ENCODE measurements at places on chromosomes 3 and 15.

GRCh38 chr3:26752466-26752865 lies 129.9 kb downstream of the LRRC3B start:
- no peak for DNase-seq

DNA sequence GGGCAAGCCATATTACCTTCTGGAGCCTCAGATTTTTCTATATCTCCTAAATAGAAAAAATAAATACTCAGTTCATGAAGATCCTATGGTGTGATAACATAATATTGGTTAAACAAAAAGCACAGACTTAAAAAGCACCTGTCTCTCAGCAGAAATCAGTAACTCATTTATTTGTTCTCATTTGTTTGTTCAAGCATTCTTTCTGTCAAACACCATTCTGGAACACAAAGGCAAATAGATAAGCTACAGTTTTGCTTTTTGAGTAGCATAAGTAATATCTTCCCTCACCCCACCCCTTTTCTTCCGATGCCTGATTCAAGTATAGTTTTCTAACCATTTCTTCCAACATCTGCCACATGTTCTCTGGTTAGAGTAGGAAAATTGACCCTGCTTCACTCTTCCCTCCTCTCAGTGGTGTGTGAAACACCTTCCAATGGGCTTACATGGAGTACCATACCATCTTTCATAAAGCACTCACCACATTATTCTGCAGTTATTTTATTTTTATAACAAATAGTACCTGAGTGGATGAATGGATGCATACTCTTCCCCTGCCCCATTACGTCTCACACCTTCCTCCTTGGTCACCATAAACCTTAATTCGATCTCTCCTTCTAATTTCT lies 8.4 kb upstream of the IL1RAP start:
- DNase-seq = no peak

DNA sequence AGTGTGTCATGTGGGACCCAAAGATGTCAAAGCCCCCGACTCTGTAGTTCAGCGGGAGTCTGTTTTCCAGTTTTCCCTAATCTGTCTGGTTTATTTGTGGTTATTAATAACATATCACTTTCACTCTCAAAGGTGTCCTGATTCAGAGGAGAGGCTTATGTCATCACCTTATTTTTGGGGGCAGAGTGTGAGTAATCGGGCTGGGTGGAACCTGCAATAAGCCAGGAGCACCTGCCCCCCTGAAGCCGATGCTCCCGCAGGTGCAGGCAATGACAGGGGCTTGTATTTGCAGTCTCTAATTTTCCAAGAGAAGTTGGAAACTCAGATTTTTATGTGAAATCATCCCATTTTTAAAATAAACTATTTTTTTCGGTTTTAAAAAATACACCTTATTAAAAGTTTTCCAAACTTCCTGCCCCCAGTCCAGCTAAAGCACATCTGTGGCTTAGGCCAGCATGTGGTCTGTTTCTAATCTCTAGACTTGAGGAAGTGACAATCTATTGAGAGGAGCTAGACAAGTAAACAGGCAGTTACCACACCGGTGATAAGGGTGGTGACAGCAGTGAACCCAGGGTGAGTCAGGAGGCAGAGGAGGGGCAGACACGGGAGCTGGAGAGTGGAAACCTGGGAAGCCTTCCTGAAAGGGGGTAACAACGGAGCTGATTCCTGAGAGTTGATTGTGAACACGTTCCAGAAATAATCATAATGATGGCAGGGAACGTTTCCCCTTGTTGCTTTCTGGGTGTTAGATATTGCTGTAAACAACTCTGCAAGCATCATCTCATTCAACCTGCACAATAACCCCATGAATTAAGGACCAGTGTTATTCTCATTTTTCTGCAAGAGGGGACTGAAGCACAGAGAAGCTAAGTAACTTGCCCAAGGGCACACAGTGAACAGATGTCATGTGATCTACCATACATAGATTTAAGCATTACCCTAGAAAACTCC lies 37.2 kb downstream of the BHLHE40 start:
- peak; percentile 72 for DNase-seq

DNA sequence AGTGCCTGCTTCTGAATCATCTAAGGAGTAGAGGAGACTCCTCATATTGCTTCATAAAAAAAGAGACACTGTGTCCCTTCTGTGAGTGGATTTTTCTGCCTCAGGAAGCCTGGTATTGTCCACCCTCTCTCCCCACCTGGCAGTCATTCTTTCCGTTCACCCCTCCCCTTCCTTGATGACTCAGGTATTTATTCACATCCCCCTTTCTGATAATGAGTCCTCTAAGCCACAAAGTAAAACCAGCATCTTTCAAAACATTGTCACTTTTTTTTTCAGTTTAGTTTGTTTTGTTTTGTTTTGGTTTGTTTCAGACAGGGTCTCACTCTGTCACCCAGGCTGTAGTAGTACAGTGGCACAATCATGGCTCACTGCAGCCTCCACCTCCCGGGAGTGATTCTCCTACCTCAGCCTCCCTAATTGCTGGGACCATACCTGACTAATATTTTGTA lies 65.2 kb upstream of the UBE2E1 start:
- DNase-seq = no peak

- no peak for DNase-seq
Observed at GRCh38 chr3:18100121-18100520, 325.0 kb downstream of the SATB1 start.

DNA sequence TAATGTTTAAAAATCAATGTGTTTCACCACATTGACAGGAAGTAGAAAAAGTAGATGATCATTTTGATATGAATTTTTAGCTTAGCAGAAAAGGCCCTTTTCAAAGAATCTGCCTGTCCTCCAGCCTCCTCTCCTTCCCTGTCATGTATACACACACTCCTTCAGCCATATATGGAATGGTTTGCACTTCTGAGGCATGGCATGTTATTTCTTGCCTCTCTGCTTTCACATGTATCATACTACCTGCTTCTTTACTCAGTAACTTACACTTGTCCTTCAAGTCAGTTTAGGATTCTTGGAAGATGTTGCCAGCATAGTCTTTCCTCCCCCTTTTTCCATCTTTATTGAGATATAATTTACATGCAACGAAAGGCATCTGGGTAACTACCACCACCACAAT lies 79.0 kb downstream of the REC114 start:
- DNase-seq = no peak

DNA sequence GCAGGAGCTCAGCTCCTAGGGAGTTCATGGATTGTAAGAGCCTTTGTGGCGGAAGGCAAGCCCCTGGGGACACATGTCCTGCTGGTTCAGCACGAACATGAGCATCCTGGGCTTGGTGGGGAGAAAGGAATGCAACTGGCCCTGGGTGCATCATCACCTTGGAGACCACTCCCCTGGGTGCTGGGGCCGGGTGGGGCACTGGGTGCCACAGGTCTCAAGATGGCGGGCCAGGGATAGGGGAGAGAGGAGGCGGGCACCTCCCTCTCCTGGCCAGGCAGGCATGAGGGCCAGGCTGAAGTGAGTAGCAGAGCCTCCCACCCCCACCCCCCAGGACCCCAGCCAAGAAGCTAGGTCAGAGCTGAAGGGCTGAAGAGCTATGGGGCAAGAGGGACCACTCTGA lies 768 bp downstream of the PCBP4 start:
- DNase-seq = no peak

DNA sequence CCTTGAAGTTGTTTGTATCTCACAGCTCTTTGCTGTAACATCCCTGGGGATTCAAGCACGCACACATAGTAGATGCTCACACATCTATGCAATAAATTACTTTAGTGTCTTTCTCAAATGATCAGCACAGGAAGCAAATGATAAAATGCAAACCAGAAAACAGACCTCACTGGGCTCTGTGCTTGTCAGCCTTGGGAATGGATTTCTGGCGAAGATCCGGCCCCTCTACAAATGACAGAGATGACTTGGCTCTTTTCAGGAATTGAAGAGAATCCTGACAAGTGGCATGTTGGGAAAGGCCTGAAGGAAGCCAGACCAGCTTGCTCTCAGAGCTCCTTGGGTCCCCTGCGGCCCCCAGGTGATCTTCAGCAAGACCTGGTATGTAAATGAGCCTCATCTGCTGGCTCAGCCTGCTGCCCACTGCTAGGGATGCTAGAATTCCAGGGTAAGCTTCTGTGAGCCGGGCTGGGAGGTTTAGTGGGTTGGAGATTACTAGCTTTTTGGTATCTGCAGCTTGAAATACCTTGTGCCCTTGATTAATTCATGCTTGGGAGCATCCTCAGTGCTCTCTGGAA lies 54.1 kb downstream of the LPP start:
- DNase-seq = no peak

GRCh38 chr15:40333922-40334492 lies 6.7 kb downstream of the CCDC9B start:
- peak; percentile 6 for DNase-seq

GRCh38 chr3:160052385-160053047 lies 63.9 kb downstream of the IL12A start:
- DNase-seq = no peak

GRCh38 chr3:45933591-45933990 lies 9.7 kb upstream of the CXCR6 start:
- DNase-seq = no peak

GRCh38 chr3:120276767-120277166 lies 8.3 kb downstream of the GPR156 start:
- no peak for DNase-seq

- DNase-seq = no peak
Observed at GRCh38 chr15:87753539-87753938, 503.0 kb downstream of the NTRK3 start.

DNA sequence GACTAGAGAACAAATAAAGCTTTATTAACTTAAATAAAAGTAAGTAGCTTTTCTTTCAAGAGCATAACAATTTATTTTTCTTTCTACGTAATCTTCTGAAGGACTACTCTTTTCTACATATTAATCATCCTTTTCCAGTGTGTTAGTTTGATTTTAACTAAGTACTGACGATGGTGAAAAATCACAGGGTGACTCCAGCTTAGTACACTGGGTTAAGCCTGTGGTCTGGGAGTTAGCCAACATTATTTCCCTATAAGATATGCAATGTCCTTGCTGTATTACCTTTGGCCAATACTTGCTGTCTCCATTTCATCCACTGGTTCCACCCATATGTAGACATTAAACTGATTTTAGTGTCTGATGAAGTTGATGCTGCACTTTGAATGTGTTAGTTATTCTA lies 508.6 kb upstream of the SUCLG2 start:
- DNase-seq = no peak

GRCh38 chr15:96327155-96327741 lies 3.3 kb upstream of the NR2F2 start:
- no peak for DNase-seq

DNA sequence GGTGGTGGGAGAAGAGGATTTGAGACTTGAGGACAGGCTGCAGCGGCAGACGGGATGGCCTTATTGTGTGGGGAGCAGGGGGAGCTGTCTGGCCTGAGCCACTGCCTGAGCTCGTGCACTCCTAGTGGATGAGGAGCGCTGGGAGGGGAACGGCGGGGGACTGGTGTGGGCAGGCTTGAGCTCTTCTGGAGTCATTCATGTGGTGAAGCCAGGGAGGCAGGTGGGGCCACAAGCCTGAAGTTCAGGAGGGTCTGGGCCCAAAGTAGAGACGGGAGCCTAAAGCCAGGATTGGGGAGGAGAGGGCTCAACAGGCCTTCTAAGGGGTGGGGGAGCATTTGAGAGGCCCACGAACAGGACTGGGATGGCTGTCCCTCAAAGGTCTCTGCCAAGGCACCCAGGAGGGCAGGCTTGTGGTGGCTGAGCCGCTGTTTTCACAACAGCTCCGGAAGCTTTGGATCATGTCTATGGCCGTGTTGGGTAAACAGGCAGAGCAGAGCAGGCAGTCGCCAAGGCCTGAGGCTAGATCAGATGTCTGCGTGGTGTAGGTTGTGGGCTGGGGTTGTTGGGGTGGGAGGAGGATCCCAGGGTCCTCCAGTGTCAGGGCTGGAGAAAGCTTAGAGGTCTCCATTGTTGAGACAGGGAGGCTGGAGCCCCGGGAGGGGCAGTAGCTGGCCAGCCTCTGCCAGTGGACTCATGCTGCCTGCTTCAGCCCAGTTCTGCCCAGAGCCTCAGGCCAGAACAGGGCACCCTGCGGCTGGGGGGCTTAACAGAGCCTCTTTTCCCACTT lies 8.2 kb downstream of the PRKCD start:
- DNase-seq = no peak

DNA sequence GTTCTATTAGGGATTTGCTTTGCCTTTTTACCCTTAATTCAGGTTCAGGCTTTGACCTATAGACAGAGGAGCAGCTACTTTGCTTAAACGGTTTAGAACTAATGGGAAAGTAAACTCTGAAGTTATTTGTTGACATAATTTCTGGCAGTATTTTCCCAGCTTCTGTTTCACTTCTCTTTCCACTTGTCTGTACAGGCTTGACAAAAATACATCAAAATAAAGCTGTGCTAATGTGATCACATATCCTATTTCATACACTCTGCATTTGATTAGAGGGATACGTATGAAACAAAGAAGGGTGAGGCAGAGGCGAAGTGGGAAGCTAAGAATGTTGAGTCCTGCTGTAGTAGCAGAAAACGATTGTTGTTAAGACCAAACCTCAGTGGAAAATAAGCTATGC lies 389.1 kb upstream of the RARB start:
- DNase-seq = no peak

DNA sequence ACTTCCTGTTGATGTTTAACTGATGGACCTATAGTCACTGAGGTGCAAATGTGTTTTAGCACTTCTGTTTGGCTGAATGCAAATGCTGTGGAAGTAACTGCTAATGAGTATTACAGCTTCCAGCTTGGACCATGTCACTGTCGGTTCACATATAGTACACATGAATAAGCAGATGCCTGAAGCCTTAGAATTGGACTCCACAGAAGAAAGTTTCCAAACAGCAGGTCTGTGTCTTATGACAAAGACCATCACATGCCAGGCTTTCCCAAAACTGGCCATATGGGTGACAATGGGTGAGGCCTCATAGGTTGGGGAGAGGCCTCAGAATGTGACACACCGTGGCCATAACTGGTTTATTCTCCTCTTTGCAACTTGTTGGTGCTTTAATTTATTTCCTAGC lies 241.8 kb downstream of the WNT5A start:
- no peak for DNase-seq
